ENCODE measurements at places on chromosomes 13 and 19.

GRCh38 chr13:20924758-20925394 lies 22.3 kb upstream of the XPO4 start:
- no peaks in the 10 kb centered on the region for H3K4me1 ChIP-seq
- no peak overlapping the region for H3K27ac ChIP-seq
- DNase-seq, result peak; percentile 9
- H3K27me3 ChIP-seq, result no peaks in the 10 kb centered on the region
- H3K36me3 ChIP-seq, result no peaks in the 10 kb centered on the region

GRCh38 chr19:39389631-39390414 lies 1.1 kb downstream of the PAF1 start:
- peak overlapping the region; percentile 100 for H3K27ac ChIP-seq
- peaks cover 27% of the 10 kb centered on the region for H3K36me3 ChIP-seq
- no peak for DNase-seq
- H3K4me3 ChIP-seq, result peak overlapping the region; percentile 88
- H3K27me3 ChIP-seq, result no peaks in the 10 kb centered on the region
- H3K4me1 ChIP-seq, result peaks cover 45% of the 10 kb centered on the region

GRCh38 chr19:28359431-28360414 lies 853.2 kb downstream of the UQCRFS1 start:
- H3K4me1 ChIP-seq, result no peaks in the 10 kb centered on the region
- H3K27ac ChIP-seq, result no peak overlapping the region
- no peaks in the 10 kb centered on the region for H3K36me3 ChIP-seq
- no peak overlapping the region for H3K4me3 ChIP-seq
- no peaks in the 10 kb centered on the region for H3K27me3 ChIP-seq

DNA sequence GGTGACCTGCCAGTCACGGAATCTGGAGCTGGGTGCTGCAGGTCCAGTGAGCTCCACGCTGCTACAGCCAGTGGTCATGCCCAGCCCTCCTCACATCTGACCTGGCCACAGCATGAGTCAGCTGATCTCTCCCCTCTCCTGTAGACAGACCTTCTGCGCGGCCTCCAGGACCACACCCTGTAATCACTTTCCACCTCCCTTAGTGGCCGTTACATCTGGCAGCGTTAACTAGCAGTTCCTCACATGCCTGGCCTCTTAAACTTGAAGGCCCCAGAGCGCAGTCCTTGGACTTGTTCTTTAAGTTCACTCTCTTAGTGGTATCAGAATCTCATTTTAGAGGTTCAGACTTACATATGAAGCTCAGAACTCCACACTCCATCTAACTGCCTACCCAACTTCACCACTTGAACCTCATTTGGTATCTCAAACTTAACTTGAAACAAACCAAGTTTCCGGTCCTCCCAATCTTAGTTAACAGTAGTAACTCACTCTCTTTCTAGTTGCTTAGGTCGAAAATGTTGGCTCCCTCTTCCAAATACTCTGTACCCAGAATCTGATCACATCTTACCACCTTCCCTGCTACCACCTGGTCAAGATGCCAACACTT lies 22.7 kb downstream of the MIPEP start:
- no peak for DNase-seq
- no peaks in the 10 kb centered on the region for H3K27me3 ChIP-seq
- no peak overlapping the region for H3K4me3 ChIP-seq
- no peaks in the 10 kb centered on the region for H3K36me3 ChIP-seq
- H3K4me1 ChIP-seq, result peaks cover 5% of the 10 kb centered on the region

DNA sequence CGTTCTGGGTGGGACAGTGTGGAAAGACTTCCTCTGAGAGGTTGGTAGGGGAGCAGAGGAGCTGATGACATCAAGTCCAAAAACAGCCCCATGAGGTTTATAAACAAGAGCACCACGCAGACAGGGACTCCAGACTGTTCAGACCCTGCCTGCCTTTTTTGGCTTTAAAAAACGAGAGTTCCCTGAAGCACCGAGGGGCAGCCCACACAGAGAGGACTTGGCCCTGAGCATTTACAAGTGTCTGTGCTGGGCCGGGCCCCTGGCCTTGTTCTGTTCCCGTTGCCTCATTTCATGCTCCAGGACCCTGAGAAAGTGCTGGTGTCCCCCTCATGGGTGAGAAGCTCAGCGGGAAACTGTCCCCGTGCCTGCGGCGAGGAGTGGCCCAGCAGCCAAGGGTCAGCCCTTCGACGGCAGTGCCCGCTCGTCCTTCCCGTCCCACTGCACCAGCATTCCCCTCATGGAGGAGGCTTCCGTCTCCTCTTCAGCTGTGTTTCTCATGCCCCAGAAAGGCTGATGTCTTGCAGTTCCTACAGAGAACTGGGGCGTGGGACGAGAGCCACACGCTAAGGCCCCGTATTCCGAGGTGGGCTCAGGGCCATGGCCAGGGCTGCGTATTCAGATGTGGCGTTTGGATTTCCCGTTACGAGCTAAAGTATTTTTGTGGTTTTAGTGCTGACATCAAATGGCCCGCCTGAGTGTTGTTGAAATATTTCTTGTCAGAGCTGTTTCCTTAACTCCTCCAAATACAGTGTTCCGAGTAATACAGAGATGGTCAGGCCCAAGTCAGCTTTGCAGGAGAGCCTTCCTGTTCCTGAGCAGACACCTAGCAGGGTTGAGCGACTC lies 93.5 kb downstream of the ATP11A start:
- H3K27me3 ChIP-seq, result no peaks in the 10 kb centered on the region
- H3K27ac ChIP-seq, result peak overlapping the region; percentile 49
- H3K4me3 ChIP-seq, result no peak overlapping the region
- H3K36me3 ChIP-seq, result no peaks in the 10 kb centered on the region
- H3K4me1 ChIP-seq, result peaks cover 11% of the 10 kb centered on the region

- no peak overlapping the region for H3K4me3 ChIP-seq
- no peaks in the 10 kb centered on the region for H3K4me1 ChIP-seq
- DNase-seq, result no peak
- H3K36me3 ChIP-seq, result no peaks in the 10 kb centered on the region
- no peaks in the 10 kb centered on the region for H3K27me3 ChIP-seq
Observed at GRCh38 chr13:53198736-53199135, 170.1 kb downstream of the OLFM4 start.

DNA sequence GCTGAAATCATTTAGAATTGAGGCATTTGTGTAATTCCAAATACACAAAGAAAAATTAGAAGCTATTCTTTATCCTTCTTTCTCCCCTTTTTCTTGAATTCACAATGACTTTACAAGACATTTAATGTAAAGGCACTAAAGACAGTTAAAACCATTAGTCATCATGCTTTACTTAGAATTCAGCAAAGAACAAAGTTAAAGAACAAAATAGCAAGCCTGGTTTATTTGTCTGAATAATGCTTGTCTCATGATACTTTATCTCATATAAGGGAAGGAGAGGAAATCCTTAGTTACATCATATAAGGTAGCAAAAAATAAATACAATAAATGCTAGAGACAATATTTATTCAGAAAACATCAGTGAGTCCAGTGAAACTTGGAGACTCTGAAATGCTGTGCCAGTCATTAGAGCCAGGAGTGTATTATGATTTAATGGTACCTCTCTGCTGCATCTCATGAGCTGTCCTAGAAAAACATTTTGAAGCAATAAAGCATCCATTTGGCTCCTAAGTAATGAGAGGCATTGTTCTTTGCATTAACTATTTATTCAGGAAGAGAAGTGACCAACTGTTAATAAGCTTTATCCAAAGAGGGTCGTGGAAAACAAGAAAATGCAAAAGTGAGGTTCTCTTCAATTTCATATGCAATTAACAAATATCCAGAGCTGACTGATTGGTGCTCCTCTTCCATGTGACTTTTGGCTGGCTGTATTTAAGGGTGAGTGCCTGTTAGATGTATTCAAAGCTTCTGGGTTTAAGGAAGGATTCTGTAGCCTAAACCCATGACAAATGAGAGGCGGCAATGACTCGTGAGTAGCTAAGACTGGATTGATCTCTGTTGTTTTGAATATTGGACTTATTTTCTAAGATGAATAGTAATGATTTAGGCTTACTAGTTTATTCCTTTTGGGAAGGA lies 105.0 kb downstream of the DGKH start:
- no peak overlapping the region for H3K27ac ChIP-seq
- H3K27me3 ChIP-seq, result no peaks in the 10 kb centered on the region
- no peaks in the 10 kb centered on the region for H3K4me1 ChIP-seq
- H3K4me3 ChIP-seq, result no peak overlapping the region
- H3K36me3 ChIP-seq, result no peaks in the 10 kb centered on the region

DNA sequence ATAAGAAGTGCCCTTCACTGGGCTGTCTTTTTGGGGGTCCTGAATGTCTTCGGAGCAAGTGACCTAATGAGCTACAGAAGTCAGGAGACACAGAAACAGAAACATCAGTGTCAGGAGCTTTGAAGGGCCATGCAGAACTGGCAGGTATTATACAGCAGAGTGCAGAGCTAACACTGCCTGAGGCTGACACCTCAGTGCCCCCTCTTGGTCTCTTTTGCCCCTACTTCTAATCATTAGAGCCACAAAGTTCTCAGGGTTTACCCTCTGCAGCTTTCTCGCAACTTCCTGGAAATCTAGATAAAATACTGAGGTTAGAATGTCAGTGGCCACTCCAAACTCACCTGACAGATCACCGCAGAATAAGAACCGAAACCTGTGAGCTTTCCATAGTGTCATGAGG lies 172.7 kb downstream of the B3GLCT start:
- H3K4me1 ChIP-seq, result no peaks in the 10 kb centered on the region
- H3K4me3 ChIP-seq, result no peak overlapping the region
- DNase-seq, result no peak
- H3K27me3 ChIP-seq, result no peaks in the 10 kb centered on the region

GRCh38 chr19:44682807-44683206 lies 11.5 kb downstream of the CEACAM19 start:
- H3K27me3 ChIP-seq, result no peaks in the 10 kb centered on the region
- H3K36me3 ChIP-seq, result no peaks in the 10 kb centered on the region
- no peaks in the 10 kb centered on the region for H3K4me1 ChIP-seq
- DNase-seq, result no peak
- H3K4me3 ChIP-seq, result no peak overlapping the region
- H3K27ac ChIP-seq, result no peak overlapping the region

GRCh38 chr19:55647732-55648584 lies at the start of gene CCDC106:
Gene CCDC106 (plus strand): TSS chr19:55648212. CDS start chr19:55649047, 835 bp downstream.
- peak within 1 kb of the TSS; percentile 94 for H3K4me3 ChIP-seq
- peak within 1 kb of the TSS; percentile 87 for H3K27ac ChIP-seq
- H3K4me1 ChIP-seq, result peaks cover 30% of the 10 kb centered on the region
- H3K36me3 ChIP-seq, result no peaks in the 10 kb centered on the region

- peak overlapping the region; percentile 96 for H3K27ac ChIP-seq
- no peaks in the 10 kb centered on the region for H3K27me3 ChIP-seq
- no peak overlapping the region for H3K4me3 ChIP-seq
- DNase-seq, result no peak
- H3K4me1 ChIP-seq, result peaks cover 26% of the 10 kb centered on the region
Observed at GRCh38 chr19:18293642-18294466, 12.4 kb upstream of the JUND start.

GRCh38 chr19:42220751-42221097 lies 612 bp downstream of the ZNF526 start:
- H3K4me1 ChIP-seq, result peaks cover 66% of the 10 kb centered on the region
- peak overlapping the region; percentile 95 for H3K4me3 ChIP-seq
- no peak for DNase-seq
- H3K36me3 ChIP-seq, result peaks cover 16% of the 10 kb centered on the region

- H3K27me3 ChIP-seq, result no peaks in the 10 kb centered on the region
- H3K27ac ChIP-seq, result no peak overlapping the region
- no peak for DNase-seq
- no peak overlapping the region for H3K4me3 ChIP-seq
- H3K4me1 ChIP-seq, result no peaks in the 10 kb centered on the region
Observed at GRCh38 chr13:35965226-35965927, 165.8 kb downstream of the DCLK1 start.

GRCh38 chr13:60745343-60745742 lies 348.3 kb downstream of the TDRD3 start:
- H3K4me3 ChIP-seq, result no peak overlapping the region
- H3K36me3 ChIP-seq, result no peaks in the 10 kb centered on the region
- H3K4me1 ChIP-seq, result no peaks in the 10 kb centered on the region
- no peak overlapping the region for H3K27ac ChIP-seq

DNA sequence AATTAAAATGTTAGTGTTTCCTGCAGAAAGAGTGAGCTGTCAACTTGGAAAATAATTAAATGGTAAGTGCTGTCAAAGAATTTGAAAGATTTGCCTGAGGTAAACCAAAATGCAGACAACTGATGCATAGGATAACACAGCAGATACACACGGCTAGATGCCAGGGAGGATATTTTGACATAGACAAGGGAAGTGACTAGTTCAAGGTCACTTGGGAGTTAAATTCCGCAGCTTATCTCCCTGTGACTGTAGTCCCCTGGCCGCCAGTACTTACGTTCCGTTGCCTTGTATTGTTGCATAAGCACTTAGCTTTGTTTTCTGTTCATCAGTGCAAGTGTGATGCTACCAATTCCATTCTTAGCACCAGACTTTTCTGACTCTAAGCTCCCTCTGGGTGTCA lies 247.3 kb upstream of the MAB21L1 start:
- H3K4me3 ChIP-seq, result no peak overlapping the region
- H3K4me1 ChIP-seq, result no peaks in the 10 kb centered on the region
- H3K27me3 ChIP-seq, result no peaks in the 10 kb centered on the region
- peak overlapping the region; percentile 26 for H3K27ac ChIP-seq

DNA sequence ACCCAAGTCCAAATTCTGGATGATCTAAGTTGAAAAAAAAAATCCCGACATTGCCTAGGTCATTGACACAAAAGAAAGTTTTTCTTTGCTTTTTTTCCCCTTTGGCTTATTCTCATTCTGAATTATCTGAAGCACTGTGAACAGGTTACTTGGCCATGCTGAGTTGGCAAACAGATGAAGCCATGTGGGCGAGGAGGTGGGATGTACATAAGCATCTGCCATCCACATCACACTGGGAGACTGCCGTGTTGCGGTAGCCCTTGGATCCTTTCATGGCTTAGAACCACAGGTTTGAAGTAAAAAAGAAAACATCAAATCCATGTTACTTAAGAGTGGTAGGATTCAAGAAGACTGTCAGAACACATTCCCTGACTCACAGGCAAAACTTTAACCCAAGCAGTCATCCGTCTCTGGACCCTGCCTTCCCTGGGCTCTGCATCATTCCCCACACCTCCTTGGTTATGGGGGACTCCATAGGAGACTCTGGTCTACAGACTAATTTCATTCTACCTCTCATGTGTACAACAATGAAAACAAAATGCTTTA lies 242.5 kb upstream of the SERP2 start:
- DNase-seq, result no peak
- no peak overlapping the region for H3K4me3 ChIP-seq

GRCh38 chr19:48568345-48568886 lies 16.4 kb downstream of the SULT2B1 start:
- no peaks in the 10 kb centered on the region for H3K27me3 ChIP-seq
- peaks cover 10% of the 10 kb centered on the region for H3K4me1 ChIP-seq
- H3K36me3 ChIP-seq, result no peaks in the 10 kb centered on the region
